ENCODE measurements at places on chromosomes 6 and 20.

DNA sequence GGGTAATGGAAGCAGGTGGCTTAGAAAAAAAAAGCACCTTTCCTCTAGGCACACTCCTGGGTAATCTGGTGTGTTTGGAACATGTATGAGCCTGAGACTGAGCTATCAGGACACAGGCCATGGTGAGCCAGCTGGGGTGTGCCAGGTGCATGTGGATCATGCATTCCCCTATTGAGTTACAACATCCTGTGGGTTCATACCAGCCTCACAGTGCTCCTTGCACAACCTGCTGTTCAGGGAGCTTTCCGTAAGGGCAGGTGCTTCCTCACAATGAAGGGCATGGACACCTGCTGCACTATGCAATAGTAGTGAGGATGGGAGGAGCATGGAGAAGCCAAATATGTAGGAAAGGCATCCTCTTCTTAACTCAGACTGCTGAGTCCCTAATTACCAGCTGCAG is 197.2 kb upstream of the SUPT3H start:
- no peak for DNase-seq

GRCh38 chr20:19096843-19097242 is 115.6 kb upstream of the SLC24A3 start:
- no peak for DNase-seq

DNA sequence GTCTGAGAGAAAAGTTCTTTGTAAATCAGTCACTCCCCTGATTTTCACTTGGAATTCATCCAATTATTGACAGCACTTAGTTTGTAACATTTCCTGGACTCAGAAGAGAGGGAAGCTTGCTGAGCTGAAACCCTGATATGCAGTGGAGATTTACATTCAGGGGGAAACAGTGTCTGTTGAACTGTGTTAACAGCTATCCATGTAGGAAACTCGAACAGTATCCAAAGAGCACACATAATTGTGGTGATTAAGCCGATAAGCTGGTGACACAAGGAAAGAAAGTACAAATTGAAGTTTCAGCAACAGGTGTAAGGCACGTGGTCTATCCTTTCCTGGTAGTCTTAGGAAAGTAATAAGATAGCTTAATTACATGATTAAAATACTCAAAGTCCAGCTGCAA is 78.1 kb upstream of the FLRT3 start:
- no peak for DNase-seq

GRCh38 chr6:128666405-128666804 is 146.0 kb upstream of the PTPRK start:
- DNase-seq = no peak

GRCh38 chr6:116413357-116413756 is 42.6 kb downstream of the DSE start:
- DNase-seq = no peak

- DNase-seq = no peak
Observed at GRCh38 chr6:87932361-87932760, 115.3 kb upstream of the SPACA1 start.

DNA sequence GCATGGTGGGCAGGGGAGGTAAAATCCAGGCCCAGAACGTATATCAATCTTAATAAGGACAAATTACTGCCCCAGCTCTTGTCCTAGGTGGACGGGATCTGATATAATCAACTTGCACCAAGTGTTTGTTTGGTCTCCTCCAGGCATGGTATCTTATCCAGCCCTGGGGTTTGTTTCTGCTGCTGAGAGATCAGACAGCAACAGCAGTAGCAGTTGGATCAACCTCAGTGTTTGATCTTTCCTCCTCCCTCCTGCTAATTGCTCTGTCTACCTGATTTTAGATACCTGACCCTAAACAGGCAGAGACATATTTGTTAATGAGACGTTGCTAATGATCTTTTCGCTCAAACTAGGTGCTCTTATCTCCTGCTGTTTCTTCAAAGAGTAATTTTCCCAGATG is 100.4 kb upstream of the BACH2 start:
- no peak for DNase-seq

DNA sequence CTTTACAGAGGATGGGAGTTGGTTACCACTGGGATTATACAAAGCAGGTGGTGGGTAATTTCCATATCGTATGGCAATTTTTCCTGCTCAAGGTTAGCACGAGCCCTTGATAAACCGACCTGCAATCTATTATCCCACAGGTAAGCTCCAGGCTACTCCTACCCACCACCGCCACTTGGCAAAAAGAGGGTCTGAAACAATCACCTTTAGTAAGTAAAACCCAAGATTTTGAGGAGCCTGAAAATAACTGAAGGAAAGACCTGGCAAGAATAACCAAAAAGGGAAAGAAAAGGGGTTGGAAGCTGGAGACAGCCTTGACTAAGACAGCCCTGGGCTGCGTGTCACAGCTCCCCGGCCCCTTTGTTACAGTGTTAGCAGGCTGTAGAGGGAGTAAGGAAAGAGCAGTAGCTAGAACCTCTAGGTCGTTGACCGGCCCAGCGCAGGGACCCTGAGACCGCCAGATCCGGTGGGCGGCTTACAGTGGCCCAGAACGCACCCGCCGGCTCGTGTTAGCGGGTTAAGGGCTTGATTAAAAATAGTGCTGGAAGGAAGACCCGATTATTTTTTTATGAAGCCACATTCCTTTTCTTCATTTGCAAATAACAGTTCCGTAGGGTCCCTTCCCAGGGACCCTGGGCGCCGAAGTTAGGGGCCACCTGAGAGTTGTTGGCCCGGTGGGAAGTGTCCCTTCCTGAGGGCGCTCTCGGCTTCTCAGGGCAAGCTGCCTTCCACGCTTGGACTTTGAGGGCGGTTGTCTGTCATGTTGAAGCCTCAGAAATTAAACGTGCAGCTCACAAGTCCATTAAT is 30.5 kb downstream of the TFAP2B start:
- DNase-seq = no peak

GRCh38 chr20:63394920-63395455 is 33.8 kb upstream of the CHRNA4 start:
- DNase-seq = no peak

DNA sequence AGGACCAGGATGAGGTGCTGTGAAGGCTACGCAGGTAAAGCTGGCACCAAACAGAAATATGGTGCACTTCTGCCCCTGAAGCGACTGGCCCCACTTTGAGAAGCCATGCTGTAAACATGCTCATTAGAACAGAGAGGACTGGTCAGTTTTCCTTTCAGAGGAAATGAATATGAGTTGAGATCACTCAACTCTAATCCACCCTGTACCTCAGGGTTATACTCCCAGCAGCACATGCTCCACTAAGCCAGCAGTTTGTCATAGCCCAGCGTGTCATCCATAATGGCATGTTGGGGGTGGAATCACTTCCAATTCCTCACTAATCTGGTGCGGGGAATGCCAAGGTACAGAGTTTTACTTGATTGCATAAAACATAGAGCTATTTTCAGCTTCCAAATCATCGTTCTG is 98.1 kb downstream of the HIVEP2 start:
- no peak for DNase-seq

DNA sequence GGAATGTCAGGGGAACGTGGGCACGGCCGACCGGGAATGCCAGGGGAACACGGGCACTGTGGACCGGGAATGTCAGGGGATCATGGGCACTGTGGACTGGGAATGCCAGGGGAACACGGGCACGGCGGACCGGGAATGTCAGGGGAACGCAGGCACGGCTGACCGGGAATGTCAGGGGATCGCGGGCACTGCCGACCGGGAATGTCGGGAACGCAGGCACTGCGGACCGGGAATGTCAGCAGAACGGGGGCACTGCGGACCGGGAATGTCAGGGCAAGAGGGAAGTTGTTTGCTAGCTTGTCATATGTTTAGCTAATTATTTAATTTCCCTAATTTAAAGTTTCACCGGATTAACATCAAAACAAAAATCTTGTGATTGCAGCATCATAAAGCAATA is 37.4 kb upstream of the BHLHE23 start:
- no peak for DNase-seq

DNA sequence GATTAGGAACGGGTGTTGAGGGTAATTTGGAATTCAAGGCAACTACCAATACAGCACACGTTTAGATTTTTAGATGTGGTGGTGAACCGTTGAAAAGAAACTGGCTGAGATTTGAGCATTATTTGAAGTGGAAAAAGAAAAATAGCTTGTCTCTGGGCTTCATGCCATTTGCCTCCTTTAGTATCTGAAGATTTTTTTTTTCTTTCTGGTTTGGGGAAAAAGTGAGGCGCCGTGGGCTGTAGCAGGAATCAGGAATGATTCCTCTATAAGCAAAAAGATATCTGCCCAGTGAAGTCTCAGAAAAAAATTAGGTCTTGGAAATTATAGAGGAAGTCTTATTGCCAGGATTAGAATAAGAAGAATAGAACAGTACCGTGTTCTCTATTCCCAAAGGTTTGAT is 88.5 kb downstream of the RPS12 start:
- DNase-seq = no peak

- DNase-seq = no peak
Observed at GRCh38 chr6:110662490-110663211, 152.6 kb downstream of the CDK19 start.

- peak; percentile 18 for DNase-seq
Observed at GRCh38 chr20:7285918-7286556, 518.6 kb downstream of the BMP2 start.

- DNase-seq = no peak
Observed at GRCh38 chr6:5645328-5646290, 361.1 kb downstream of the NRN1 start.

DNA sequence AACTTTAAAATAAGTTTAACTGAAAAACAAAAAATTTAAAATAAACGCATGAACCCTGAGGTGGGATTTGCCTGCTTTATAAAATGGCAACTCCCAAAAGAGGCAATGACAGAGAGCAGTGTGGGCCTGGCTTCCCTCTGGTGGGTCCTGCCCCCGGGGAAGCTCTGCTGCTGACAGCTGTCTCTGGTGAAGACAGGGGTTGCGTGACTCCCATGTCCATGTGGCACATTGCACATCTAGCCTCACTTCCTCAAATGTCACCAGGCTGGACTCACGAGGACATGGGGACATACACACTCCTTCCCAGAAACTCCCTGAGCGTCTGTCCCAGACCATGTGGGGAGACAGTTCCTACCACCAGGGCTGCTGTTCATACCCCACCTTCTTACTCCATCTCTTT is 66.2 kb downstream of the ABHD12 start:
- no peak for DNase-seq

DNA sequence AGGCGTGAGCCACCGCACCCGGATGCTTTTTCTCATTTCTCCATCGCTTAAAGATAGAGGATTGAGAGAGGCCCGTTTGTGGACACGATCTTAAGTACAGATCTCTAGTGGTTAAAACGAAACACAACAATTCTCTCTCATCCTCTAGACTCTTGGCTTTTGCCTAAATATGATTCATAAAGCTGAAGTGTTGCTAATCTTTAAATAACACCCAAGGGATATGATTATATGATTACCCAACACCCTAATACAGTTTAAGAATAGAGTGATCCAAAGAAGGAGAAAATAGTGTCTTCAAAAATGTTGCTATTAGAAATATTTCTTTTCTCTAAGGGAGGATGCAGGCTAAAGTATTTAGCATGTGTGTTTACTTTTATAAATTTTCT is 50.4 kb downstream of the MTHFD1L start:
- no peak for DNase-seq

DNA sequence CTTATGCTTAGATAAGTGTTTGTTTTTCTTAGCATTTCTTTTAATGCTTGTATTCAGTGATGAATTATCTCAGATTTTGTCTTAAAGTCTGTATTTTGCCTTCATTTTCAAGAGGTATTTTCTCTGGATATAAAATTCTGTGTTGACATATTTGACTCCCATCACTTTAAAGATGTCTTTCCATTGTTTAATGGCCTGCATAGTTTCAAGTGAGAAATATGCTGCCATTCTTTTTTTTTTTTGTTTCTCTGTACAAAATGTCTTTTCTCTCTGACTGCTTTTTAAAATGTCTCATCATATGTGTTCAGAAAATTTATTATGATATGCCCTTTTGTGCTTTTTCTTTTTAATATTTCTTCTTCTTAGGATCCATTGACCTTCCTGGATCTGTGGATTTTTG is 578.0 kb upstream of the NOX3 start:
- DNase-seq = no peak

GRCh38 chr20:63047946-63048345 is 41.2 kb upstream of the BHLHE23 start:
- no peak for DNase-seq

GRCh38 chr6:157269261-157269794 is 54.0 kb downstream of the TMEM242 start:
- DNase-seq = no peak

DNA sequence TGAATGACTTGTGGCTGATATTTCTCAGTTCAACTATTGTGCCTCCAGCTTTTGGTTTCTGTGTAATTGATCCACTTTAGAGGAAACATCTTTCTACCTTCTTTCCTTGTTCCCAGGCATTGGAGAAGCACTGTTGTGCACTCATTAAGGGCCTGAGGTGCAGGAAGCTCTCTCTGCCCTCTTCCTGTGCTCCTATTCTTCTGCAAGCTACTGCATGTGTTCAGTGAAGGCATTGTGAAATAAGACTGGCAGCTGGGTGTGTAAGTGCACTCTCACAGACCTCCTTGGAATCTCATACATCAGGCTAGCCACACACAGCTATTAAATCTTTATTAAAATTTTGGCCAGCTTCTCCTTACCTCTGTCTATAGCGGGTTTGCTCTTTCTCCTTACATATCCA is 177.8 kb downstream of the OGFRL1 start:
- DNase-seq = no peak

- no peak for DNase-seq
Observed at GRCh38 chr20:52987295-52987694, 15.1 kb downstream of the TSHZ2 start.

GRCh38 chr6:56032715-56033260 is 157.4 kb upstream of the BMP5 start:
- DNase-seq = no peak

GRCh38 chr6:37258405-37259105 is 611 bp upstream of the TMEM217 start:
- DNase-seq = no peak

DNA sequence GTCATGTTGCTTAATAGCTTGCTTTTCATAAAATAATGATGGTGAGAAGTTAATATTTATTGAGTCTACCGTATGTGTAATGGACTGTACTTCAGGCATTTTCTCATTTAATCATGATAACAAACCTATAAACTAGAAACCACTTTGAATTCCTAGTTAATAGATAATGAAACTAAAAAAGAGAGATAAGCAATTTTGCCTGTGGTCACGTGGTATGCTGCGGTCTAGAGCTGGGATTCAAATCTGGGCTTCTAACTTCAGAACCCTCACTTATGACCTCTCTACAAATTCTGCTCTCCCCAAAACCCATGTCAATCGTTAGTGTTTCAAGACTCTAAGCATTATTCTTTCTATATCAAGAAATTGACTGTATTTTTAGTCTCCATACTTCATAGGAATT is 700.7 kb downstream of the PRKN start:
- no peak for DNase-seq

- no peak for DNase-seq
Observed at GRCh38 chr6:72290620-72291019, 331.2 kb upstream of the KCNQ5 start.
